ENCODE measurements at places on chromosomes 4 and X.
A peak's percentile ranks its signal among the peaks of the same experiment; 100 is the strongest.

GRCh38 chrX:134547047-134547679, 87.2 kb downstream of the HPRT1 start:
- DNase-seq, result no peak

DNA sequence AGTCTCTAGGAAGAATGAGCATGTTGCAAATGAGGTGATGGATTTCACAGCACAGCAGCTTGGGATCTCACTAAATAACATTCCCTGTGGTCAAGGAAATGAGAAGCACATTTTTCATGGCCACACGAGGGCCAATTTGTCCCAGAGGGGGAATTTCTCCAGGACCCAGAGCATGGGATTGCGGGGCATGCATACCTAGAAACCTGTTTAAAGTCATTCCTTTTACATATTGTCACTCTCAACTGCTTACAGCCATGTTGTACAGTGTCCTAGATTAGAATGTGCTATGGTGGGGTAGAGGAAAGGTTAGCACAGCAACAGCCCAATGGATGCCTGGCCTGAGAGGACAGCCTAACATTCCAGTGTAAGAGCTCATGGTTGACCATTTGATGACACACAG, 37.4 kb upstream of the NLGN4X start:
- DNase-seq, result no peak

- DNase-seq, result no peak
These were observed 162.3 kb downstream of the CPEB2 start for GRCh38 chr4:15164571-15164970.

GRCh38 chrX:129771266-129771995, 8.3 kb upstream of the SASH3 start:
- DNase-seq, result peak; percentile 34

GRCh38 chr4:23789762-23790161, 100.1 kb downstream of the PPARGC1A start:
- DNase-seq, result no peak

GRCh38 chr4:133156556-133156955, 7.5 kb downstream of the PCDH10 start:
- DNase-seq, result no peak

GRCh38 chr4:129344058-129344457, 248.1 kb downstream of the C4orf33 start:
- DNase-seq, result no peak

DNA sequence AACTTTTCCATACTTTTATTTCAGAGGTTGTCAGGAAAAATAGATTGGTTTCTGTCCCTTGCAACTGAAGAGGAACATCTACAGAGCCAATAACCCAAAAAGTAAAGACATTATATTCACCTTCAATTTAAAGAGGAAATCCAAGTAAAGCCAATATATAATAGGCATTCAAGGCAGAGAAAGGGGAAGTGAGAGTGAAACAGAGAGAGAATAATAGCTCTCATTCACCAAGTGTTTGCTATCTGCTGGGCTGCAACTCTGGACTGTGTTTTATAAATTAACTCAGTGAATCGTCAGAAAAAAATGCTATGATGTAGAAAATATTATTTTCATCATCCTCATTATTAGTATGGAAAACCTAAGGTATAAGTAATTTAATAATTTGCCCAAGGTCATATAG, 448.5 kb downstream of the TRAM1L1 start:
- no peak for DNase-seq

- no peak for DNase-seq
These were observed 1.9 kb upstream of the DCK start for GRCh38 chr4:70991596-70991995.

DNA sequence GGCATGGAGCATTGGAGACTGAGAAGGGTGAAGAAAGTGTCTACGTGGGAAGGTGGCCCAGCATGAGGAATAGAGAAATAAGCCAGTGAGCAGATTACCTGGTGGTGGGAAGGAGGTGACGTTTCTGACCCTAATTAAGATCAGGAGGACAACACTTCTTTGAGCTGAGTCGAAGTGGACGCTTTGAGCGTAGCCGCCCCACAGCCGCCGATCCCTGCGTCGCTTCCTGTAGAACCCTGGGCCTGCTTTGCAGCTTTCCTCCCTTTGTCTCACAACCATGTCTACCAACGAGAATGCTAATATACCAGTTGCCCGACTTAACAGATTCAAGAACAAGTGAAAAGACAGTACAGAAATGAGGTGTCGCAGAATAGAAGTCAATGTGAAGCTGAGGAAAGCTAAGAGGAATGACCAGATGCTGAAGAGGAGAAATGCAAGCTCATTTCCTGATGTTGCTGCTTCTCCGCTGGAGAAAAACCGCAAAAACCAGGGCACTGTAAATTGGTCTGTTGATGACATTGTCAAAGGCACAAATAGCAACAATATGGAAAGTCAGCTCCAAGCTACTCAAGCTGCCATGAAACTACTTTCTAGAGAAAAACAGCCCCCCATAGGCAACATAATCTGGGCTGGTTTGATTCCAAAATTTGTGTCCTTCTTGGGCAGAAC, 6.4 kb upstream of the ANTXR2 start:
- no peak for DNase-seq

- no peak for DNase-seq
These were observed 32.3 kb downstream of the CHRNA9 start for GRCh38 chr4:40367451-40367850.

DNA sequence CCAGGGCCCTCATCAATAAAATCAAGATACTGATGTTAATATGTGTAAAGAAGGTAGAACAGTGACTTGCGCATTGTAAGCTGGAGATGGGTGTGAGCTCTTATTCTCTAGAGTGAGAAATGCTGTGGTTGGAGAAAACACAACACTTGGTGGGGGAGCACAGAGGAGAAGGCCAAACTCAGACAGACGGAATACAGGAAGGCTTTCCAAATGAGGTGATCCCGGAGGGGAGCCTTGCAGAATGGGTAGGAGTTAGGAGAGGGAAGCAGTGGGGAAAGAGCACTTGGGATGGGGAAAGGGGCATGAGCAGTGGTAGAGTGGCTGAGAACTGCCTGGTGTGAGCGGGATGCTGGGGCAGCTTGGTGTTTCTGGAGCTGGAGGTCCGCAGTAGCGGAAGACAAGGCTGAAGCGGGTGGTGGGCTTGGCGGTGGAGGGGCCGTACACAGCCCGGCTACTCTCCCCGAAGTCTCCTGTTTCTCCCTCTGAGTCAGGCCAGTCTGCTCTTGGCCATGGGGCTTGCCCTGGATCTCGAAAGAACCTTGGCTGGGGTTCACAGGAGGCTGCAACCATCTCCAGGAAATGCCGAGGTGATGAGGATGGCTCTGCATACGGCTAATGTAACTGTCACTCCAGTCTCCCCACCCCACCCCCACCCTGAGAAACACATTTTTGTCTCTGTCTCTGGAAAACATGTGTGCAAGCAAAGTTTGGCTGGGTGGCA, 11.3 kb upstream of the PLAC1 start:
- DNase-seq, result no peak

DNA sequence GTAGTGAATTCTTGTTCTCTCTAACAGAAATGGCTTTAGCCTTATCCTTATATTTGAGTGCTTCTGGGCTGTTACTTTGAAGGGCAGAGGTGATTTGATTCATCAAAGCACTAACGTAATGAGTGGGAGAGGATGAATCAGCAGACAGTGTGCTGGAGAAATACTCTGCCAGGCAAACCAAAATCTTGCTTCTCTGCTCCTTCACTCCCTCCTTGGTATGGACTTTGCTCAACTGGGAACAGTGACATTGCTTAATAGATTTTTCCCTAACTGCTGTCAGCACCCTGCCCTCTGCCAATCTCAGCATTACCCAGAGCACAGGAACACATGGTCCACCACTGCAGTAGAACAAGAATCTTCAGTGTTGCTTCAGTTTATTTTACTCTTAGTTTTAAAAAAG, 56.0 kb downstream of the PDLIM5 start:
- no peak for DNase-seq

DNA sequence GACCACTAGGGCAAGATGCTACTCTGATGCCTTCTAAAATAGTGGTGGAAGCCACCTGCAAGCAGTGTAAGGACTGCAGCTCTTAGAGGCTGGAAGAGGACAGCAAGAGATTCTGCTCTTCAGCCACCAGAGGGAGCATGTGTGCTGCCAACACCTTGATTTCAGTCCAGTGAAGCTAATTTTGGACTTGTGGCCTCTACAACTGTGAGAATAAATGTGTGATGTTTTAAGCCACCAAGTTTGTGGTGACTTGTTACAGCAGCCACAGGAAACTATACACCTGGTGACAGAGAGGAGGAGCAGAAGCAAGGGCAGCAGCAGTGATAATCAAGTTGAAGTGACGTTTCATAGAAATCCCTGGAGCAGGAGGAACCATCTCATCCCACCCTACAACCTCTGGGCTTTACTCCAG, 55.9 kb downstream of the FGFBP1 start:
- DNase-seq, result peak; percentile 18

DNA sequence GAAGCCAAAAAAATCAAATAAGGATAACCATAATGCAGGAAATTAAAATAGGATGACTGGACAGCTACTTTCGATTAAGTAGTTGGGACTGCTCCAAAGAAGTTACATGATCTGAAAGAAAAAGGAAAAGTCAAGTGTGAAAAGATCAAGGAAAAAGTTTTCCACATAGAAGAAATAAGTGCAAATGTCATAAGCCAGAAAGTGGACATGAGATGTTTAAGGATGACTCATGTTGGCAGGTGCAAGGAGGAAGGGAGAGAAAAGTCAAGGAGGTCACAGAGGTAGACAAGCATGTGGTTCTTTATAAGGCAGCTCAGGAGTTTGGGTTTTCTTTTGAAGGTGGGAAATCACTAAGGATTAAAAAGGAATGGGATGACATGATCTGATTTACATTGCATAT, 89.8 kb upstream of the GPRIN3 start:
- no peak for DNase-seq

GRCh38 chr4:150265806-150266205, 187.6 kb downstream of the DCLK2 start:
- no peak for DNase-seq

GRCh38 chrX:49237060-49237459, 1.8 kb downstream of the CCDC22 start:
- no peak for DNase-seq

DNA sequence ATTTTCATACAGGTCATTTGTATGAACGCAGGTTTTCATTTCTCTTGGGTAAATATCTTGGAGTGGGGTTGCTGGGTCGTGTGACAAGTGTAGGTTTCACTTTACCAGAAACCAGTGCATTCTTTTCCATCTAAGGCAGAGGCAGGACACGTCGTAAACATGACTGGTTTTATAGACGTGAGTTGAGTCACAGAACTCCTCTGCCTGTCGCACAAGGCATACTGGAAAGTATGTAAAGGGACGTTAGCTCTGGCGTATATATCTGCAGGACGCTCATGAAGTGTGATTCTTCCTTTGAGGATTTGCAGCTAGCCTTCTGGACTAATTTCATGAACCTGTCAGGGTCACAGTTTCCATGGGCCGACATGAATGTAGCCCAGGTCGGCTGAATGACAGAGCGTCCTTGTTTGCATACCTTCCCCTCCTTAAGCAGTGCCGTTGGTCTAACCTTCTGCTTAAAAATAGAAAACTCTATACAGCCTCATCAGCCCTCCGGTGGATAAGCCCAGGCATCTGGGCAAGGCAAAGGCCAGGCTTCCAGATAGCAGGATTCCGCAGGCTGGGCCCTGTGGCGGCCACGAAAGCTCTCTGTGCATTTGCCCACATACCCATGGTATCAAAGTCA, 106.0 kb downstream of the GPR143 start:
- DNase-seq, result no peak

DNA sequence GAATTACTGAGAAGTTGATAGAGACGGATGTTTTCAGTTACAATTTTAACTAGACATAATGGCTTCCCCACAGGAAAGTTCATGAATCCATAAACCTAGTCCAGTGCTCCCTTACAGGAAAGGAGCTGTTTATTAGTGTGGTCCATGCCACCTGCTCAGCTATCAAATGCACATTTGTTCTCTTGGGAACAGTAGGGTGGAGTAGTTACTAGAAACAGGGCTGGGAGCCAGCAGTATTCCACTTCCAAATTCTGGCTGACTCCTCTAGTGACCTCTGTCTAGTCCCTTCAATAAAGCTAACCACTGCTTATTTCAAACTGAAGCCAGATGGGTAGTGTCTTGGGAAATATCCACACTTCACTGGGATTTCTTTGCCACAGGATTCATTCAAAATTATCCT, 88.4 kb upstream of the TLL1 start:
- DNase-seq, result no peak

- no peak for DNase-seq
These were observed 1.7 kb downstream of the NKX3-2 start for GRCh38 chr4:13542577-13543031.

DNA sequence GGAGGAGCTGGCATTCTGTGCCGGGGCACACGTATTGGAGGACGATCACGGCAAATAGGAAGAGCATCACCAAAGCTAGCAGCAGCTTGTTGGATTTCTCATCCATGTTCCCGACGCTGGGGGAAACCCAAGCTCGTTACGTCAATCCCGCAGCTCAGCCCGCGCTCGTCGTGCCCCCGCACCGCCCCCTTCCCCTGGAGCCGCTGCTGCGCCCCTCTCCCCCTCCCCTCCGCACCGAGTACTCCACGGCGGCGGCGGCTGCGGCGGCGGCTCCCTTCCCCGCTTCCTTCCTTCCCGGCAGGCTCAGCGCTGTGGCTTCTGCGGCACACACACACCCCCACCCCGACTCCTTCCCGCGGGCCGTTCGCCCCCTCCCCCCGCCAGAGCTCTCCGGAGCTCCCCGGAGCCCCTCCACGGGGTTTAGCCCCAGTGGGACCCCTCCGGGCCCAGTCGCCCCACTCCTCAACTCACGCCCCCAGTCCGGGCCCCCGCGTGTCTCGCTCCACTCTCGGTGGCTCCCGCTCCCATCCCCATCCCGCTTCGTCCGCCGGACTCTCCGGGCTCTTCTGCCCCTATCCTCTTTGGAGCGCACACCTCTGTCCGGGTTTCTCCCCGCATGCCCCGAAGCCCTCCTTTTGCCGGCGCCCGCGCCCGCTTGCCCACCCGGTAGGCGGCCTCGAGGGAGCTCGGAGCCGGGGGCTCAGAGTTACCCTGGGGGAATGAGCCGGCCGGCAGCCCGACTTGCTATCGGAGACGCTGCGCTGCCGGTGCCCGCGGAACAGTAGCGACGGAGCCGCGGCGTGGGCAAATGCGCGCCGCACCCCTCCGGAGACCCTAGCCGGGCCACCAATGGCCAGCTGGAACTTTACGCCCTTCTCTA, 978 bp downstream of the HS6ST2 start:
- DNase-seq, result no peak

DNA sequence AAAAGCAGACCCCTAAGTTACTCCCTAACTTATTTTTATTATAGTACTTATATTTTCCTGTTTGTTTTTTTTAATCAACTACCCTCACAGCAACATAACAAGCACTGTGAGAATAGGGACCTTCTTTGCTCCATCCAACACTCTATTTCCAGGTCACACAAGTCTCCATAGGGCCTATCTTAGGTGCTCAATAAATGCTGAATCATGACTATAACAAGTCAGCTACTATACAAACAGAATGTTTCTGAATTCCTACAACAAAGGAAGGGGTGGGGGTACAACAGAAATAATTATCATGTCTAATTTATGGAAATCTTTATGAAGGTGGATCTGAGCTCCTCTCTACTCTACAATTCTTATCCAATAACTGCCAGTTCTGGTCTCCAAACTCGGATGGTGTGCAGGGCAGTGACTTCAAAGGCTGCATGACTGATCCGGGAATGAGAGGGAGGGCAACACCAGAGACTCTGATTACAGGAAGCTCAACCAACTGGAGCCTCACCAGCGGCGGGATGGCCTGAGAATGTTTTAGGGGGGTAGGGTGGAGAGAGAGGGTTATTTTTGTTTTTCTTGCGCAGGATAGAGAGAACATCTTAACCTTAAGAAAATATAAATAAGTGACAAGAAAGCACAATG, 71.1 kb downstream of the HADH start:
- DNase-seq, result no peak
